ENCODE measurements at places on chromosomes 5 and 9. TPM values are rescaled to one million over a fixed set of nuclear protein-coding genes. Genes with fewer than 3 reads are reported as not detected.

Gene SLC23A1
- total RNA-seq = not detected

DNA sequence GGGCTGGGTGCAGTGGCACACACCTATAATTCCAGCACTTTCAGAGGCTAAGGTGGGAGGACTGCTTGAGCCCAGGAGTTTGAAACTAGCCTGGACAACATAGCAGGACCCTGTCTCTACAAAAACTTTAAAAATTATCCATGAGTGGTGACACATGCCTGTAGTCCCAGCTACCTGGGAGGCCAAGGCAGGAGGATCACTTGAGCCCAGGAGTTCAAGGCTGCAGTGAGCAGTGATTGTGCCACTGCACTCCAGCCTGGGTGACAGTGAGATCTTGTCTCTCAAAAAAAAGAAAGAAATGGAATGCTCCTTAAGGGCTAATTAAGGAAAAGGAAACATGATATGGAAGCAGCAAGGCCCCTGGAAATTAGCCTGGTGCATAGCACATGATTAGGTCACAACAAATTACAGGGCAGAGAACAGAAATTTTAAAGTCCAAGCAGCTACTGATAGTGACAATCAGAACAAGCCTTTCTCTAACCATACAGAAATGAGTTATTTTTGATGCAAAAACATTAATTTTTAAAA lies 19.5 kb downstream of the ANKH start:
- no peak for DNase-seq

GRCh38 chr9:114697951-114698351 lies 16.0 kb upstream of the TEX48 start:
- no peak for DNase-seq

Gene IL7R
- total RNA-seq = 12.7 TPM

- no peak for DNase-seq
Measured at GRCh38 chr9:98607152-98607551, 101.6 kb downstream of the GABBR2 start.

Gene PRR7
- total RNA-seq = 4.1 TPM

GRCh38 chr5:179612577-179613459 lies 10.7 kb downstream of the HNRNPH1 start:
- no peak for DNase-seq

Gene HABP4
- 74.2 TPM for total RNA-seq

Gene GLIPR2
- total RNA-seq = 47.0 TPM

Gene EIF4E1B
- total RNA-seq = not detected

Gene CCDC152
- 0.81 TPM for total RNA-seq

GRCh38 chr5:73564675-73565074 lies 764 bp downstream of the ANKRA2 start:
- DNase-seq = no peak

Gene TLX3
- not detected for total RNA-seq

Gene COL23A1
- total RNA-seq = 2.5 TPM

GRCh38 chr9:108441726-108442125 lies 414.1 kb downstream of the ACTL7B start:
- no peak for DNase-seq

Gene SPINK7
- not detected for total RNA-seq

DNA sequence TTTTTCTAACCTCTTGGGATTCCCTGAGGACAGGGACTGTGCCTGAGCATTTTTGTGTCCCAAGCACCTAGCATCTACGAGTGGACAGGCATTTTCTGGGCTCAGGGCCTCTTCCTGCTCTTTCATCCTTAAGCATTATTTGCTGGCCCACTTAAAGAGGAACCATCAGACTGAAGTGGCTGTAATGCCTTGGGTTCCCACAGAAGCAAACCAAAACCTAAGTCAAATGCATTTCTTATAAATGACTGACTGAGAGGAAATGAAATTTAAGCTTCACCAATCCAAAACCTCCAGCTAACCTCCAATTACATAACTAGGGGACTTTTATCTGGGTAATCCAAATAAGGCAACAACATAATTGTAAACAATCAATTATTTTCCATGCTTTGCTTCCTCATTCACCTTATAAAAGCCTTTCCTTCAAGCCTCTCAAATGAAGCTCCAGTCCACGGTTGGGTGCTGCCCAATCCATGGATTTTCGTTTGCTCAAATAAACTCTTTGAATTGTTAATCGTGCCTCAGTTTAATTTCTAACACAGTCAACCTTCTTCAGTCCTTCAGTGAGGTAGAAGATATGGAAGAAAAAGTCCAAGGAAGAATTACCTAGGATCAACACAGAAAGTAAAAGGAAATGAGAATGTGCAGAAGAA lies 25.3 kb upstream of the SLC31A2 start:
- DNase-seq = no peak

DNA sequence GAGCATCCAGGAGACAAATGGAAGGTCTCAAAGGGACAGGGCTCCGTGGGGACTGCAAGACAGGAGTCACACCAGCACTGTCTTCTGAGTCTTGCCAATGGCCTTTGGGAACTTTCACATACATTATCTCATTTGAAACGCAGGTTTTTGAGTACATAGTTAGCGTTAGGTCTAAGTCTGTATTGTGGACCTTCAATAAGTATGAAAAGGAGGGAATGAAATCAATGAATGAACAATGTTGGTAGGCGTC lies 442 bp upstream of the DCTN4 start:
- DNase-seq = no peak

Gene ZNF879
- 2.6 TPM for total RNA-seq

GRCh38 chr5:154078272-154078671 lies 39.5 kb downstream of the MFAP3 start:
- DNase-seq = no peak

DNA sequence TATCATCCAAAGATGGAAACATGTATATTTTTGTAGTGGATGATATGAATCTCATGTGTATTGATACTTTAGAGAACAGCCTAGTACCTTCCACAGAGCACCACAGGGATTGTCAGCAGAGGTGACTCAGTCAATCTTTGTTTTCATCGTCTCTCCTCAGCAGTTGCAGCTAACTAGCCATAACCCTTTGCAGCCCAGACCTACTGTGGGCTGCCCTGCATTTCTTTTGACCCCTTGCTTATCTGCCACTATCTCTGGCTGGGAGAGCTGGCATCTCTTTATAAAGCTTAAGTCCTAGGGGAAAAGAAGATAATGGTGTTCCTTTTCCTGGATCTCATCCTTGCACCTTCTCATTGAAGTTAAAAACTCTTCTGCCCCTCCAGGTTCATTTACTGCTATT lies 28.7 kb downstream of the HMGCR start:
- DNase-seq = no peak

Gene CD14
- total RNA-seq = 235 TPM

GRCh38 chr9:98495530-98495929 lies 213.2 kb downstream of the GABBR2 start:
- DNase-seq = no peak

DNA sequence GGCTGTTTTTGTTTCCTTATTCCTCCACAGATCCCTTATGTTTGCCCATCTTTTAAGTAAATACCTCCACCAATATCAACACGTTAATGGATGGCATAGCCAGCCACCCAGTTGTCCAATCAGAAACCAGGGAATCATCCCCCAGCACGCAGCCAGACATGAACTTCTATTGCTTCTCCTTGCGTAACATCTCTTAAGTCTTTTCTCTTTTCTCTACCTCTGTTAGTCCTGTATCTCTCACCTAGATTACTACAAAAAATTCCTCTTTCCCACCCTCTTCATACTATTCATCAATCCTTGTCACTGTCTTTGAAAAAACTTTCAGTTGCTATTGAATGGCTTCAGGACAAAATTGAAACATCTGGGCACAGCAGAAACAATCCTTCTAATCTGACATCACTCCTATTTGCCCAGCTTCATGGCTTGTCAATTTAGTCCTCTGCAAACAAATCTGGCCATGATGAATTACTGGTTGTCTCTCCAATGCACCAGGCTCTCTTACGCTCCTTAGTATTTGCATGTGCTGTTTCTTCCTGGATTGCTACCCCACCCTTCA lies 349.3 kb downstream of the RAB3C start:
- DNase-seq = no peak

DNA sequence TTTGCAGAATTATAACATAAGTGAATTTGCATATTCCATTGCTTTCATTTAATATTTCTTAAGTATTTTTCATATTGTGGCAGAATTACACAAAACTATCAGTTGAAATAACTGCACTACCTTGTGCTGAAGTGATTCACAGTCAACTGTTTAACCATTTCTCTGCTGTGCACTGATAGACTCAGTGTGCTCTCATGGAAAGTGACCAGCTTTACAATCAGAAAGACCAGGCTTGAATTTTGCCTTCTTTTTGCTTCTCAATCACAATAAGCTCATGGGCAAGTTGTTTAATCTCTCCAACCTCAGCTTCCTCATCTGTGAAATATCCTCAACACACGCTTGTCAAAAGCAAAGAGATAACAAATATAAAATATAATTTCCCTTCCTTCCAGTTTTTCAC lies 18.3 kb downstream of the CDK5RAP2 start:
- no peak for DNase-seq

Gene KIF4B
- total RNA-seq = not detected

GRCh38 chr9:82939451-82939850 lies 123.5 kb downstream of the RASEF start:
- no peak for DNase-seq

GRCh38 chr9:95037789-95038521 lies 279.6 kb downstream of the FANCC start:
- DNase-seq = no peak

GRCh38 chr9:112495614-112496013 lies 9.0 kb downstream of the KIAA1958 start:
- no peak for DNase-seq

GRCh38 chr5:141508798-141509611 lies 20.1 kb downstream of the PCDHGC5 start:
- peak; percentile 66 for DNase-seq
